Cardiac muscle cell (in vitro differentiated cells and primary cell): ENCODE measurements at places on chromosomes 4 and X.
A peak's percentile ranks its signal among the peaks of the same experiment; 100 is the strongest.

- no peak for DNase-seq
Measured at GRCh38 chr4:67918428-67918827, 34.6 kb upstream of the TMPRSS11D start.

GRCh38 chrX:125203737-125204578 lies 115.7 kb upstream of the TEX13C start:
- DNase-seq: no peak

DNA sequence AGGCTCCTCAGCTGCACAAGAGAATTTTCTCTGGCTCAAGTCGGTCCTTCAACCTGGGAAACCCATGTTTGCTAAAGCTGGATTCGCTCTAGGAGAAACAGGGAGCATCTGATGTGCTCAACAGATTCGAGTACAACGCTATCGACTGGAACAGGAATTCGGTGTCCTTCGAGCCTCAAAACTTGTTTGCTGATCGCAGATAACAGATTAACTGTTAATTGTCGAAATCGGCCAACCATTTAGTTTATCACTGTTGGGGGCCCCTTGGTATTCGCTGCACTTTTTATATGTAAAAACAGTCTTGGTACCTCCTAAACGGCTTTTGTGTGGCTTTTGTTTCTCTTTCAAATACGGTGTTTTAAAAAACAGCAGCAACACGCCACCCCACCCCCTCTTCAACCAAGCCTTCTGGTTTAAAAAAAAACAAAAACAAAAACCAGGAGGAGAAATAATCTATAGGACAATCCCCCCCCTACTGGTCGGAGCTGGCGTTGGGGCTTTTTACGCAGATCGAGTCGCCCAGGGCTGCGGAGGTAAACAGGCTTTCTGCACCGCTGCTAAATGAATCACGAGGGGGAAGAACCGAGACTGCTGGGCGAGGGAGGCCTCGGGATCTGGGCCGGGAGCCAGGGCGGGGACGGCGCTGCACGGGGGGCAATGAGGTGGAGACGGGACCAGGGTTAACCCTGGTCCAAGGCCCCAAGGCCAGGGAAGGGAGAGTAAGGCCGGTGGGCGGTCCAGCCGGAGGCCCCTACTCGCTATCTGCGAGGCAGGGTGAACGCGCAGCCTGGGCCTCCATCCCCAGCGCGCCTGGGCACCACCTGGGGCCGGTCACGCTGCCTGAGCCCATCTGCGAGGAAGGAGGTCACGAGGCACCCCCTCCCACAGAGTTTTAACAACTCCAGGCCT lies 71.7 kb upstream of the BCOR start:
- DNase-seq: peak; percentile 83

DNA sequence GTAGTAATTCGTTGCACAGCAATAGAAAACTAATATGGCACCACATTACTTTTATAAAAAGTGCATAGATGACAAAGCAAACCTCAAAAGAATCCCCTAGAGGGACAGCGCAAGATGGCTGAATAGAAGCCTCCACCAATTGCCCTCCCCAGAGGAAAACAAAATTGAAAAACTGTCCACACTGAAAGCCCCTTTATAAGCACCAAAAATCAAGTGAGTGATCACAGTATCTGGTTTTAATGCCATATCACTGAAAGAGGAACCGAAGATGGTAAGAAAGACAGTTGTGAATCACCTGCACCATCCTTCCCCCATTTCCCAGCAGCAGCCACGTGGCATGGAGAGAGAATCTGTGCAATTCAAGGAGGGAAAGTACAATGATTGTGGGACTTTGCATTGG lies 522.2 kb downstream of the GLUD2 start:
- DNase-seq: no peak

DNA sequence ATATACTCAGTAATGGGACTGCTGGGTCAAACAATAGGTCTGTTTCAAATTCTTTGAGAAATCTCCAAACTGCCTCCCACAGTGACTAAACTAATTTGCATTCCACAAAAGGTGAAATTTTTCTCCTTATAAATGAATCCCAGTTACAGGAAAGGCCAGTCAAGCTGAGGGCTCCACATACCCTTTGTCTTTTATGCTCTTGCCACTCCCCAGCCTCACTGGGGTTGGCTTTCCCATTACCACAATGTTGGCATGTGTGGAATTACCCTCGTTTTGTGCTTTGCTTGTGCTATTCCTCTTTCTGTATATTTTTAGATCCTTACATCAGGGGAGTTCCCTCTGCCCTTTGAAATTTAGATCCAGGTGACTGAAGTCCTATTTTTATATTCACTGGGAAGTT lies 220.2 kb upstream of the LCORL start:
- DNase-seq: no peak

DNA sequence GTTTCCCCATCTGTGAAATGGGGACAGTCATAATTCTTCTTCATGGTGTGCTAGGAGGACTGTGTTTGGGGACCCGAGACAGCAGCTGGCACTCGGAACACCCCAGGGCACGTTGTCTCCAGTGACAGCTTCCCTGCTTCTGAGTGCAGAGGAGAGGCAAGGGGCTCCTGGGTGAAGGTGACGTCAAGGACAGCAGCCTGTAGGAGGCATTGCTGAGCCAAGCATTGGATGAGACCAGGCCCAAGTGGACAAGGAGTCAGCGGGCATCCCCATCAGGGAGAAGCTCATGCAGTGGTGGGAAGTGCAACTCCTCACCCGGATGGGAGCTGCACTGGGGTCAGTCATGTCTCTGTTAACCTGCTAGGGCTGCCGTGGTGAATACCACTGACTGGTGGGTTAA lies 46.1 kb downstream of the EVC start:
- no peak for DNase-seq

DNA sequence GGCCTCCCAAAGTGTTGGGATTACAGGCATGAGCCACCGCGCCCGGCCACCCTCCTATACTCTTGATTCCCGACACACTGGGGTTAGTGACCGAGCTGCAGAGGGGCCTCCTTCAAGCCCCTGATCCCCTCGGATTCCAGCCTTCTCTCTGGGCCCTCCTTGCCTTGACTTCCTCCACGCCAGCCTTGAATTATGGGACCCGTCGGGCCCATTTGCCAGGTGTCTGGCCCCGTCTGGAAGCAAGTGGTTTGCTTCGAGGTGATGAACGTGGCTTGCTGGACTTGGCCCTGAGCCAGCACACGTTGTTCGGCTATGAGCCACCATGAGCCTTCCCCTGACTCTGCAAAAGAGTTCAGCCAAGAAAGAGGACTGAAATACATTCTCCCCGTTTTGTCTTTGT lies 37.4 kb upstream of the GRPEL1 start:
- DNase-seq: no peak

- DNase-seq: no peak
Measured at GRCh38 chr4:7705062-7705461, 234.6 kb downstream of the AFAP1 start.

- no peak for DNase-seq
Measured at GRCh38 chrX:17617806-17618205, 119.5 kb upstream of the SCML1 start.

- no peak for DNase-seq
Measured at GRCh38 chr4:115234405-115235093, 121.1 kb upstream of the NDST4 start.

DNA sequence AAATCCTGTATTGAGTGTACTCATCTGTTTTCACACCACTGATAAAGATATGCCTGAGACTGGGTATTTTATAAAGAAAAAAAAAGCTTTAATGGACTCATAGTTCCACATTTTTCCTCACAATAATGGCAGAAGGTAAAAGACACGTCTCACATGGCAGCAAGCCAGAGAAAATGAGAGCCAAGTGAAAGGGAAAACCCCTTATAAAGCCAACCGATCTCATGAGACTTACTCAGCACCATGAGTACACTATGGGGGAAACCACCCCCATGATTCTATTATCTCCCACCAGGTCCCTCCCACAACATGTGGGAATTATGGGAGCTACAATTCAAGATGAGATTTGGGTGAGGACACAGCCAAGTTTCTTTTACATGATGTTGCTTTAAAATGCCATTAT lies 171.9 kb downstream of the GALNTL6 start:
- no peak for DNase-seq

GRCh38 chrX:137354851-137355250 lies 211.1 kb upstream of the ZIC3 start:
- no peak for DNase-seq

GRCh38 chrX:136823175-136823574 lies 42.4 kb upstream of the ARHGEF6 start:
- no peak for DNase-seq

DNA sequence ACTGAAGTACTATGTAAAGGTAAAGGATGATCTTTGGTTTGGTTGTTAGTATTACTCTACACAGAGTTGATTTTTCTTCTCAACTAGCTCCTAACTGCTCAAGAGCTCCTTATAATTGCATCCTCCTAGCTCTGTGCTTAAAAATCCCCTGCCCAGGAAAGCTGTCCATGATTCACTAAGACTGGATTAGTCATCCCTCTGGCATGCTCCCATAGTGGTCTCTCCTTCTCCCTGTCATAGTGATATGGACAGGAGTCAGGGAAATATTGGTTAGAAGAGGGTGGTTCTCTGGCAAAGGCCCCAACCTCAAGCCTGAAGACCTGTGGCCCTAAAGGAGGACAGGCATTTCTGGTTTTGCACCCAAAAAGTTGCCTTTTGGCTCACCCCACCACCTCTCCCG lies 242.3 kb upstream of the KCNIP4 start:
- peak; percentile 84 for DNase-seq

- DNase-seq: no peak
Measured at GRCh38 chr4:74545448-74545847, 100.5 kb downstream of the AREG start.

- peak; percentile 89 for DNase-seq
Measured at GRCh38 chr4:151226004-151226932, 50.7 kb upstream of the PRSS48 start.

GRCh38 chrX:19840899-19841648 lies 46.3 kb downstream of the SH3KBP1 start:
- no peak for DNase-seq

- DNase-seq: no peak
Measured at GRCh38 chr4:16715482-16715881, 183.0 kb downstream of the LDB2 start.

DNA sequence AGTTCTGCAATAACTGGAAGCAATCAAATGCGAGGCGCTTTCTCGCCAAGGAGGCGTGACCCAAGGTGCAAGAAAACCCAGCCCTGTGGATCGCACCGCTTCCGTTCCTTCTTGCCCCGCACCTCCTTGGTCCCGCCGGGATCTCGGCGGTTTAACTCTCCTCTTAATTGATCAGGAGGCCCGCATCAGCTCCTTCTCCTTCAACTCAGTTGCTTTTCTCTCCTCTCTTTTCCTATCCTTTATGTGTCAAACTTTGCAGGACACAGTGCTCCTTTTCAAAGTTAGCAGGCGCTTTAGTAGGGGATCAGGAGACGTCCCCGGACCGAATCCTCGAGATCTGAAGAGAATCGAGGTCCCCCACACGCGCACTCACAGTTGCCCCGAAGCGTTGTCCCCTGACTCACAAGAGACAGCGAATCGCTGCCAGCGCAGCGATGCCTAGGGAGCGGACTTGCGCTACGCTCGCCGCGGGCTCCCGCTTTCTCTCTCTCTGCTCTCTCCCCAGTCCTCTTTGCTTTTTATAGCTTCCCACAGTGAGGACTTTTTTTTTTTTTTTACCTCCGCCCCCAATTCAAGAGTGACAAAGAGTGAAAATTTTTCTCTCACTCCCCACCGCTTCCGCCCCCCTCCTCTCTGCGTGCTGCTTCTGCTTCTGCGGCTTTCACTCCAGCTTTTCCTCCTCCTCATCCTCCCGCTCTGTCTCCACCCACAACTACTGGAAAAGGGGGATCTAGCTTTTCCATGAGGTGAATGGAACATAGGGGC lies at the start of gene DKK2:
Gene DKK2 (minus strand): TSS at position 495 of the 765 bp plus-strand sequence. CDS start 722 bp downstream, outside the sequence.
- DNase-seq: peak; percentile 33

DNA sequence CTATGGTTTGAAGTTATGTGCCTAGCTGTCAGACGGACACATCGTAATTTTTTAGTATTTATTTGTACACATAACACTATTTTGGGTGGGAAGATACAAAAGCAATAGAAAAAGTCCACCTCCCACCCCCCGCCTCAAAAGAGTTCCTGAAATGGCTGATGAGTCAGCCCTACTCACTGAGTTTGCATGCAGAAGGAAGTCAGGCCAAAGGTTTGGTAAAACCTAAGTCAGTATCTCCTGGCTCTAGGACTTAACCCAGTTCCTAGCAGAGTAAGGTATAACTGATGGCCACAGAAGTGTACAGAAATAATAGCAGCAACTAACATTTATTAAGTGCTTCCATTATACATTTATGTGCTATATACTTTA lies 2.9 kb upstream of the KLHL2 start:
- DNase-seq: no peak
